ENCODE measurements at places on chromosomes 11 and 22. TPM values are rescaled to one million over a fixed set of nuclear protein-coding genes. Genes with fewer than 3 reads are reported as not detected.

Gene GLYAT
- not detected for total RNA-seq

Gene SSH3
- 5.1 TPM for total RNA-seq

- no peak for DNase-seq
Observed at GRCh38 chr11:15500643-15501042, 385.9 kb downstream of the INSC start.

DNA sequence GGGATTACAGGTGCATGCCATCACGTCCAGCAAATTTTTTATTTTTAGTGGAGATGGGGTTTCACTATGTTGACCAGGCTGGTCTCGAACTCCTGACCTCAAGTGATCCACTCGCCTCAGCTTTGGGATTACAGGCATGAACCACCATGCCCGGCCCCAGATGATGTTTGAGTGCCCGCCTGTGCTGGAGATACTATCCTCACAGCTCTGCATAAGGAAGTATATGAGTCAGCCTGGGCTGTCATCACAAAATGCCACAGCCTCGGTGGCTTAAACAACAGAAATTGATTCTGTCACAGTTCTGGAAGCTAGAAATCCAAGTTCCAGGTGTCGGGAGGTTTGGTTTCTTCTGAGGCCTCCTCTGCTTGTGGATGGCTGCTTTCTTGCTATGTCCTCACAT lies 119.3 kb downstream of the OSBP2 start:
- no peak for DNase-seq

GRCh38 chr11:34665077-34665835 lies 44.4 kb downstream of the EHF start:
- DNase-seq = no peak
